ENCODE measurements at places on chromosomes 11 and 22.

GRCh38 chr22:32204040-32204855 is 625 bp downstream of the RFPL2 start:
- peak; percentile 46 for ATAC-seq

DNA sequence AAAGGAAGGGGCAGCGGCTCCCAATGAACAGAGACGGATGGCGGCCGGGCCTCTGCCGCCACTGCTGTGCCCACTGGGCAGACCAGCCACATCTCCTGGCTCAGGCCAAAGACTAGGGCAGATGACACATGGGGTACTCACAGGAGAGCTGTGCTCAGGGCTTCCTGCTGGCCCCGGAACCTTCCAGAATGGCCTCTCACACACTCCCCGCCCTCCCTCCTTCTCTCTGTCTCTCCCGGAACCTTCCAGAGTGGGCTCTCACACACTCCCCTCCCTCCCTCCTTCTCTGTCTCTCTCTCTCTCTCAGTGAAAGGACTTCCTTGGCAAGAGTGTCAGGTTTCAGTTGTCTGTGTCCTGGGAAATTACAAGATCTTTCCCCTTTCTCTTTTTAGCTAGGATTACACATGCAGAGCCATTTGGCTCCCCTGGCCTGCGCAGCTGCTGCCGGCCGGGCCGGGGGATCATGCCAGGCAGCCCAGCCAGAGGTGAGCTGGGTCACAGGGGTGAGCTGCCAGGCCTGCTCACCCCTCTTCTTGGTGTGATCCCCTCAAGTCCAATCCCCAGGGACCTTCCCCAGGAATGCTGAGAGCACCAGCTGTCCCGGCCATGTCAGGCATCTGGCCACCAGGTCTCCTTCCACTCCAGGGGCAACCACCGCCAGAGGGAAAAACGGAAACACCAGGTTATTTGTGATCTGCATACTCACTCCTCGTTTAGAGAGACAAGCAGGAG is 45.3 kb upstream of the ADA2 start:
- no peak for ATAC-seq

- ATAC-seq, result no peak
Observed at GRCh38 chr11:18375941-18376340, 18.4 kb upstream of the LDHA start.

DNA sequence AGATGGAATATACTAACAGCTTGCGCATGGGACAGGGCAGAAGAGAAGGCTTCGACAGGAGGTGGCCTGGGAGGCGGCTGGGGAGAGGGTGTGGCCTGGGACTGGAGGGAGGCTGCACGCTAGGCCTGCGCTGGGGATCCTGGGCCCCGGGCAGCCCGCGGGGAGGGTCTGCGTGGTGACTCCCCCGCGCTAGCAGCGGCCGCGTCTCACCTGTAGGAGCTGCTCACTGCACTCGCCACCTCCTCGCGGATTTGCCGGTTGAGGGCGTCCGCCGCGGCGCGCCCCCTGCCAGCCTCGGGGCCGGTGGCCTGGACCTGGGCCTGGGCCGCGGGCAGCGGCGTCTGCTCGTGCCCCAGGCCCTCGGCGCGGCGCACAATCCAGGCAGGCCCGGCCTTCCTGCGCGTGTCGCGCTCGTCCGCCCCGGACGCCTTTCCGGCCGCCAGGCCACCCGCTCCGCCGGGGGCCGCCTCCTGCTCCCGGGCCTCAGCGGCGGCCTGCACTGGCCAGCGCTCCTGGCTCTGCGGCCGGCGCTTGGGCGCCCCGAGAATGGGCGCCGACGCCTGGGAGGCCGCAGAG is 1.5 kb downstream of the MAP6 start:
- ATAC-seq, result peak; percentile 30

GRCh38 chr22:24592058-24592850 is 619 bp downstream of the LRRC75B start:
- peak; percentile 5 for ATAC-seq

DNA sequence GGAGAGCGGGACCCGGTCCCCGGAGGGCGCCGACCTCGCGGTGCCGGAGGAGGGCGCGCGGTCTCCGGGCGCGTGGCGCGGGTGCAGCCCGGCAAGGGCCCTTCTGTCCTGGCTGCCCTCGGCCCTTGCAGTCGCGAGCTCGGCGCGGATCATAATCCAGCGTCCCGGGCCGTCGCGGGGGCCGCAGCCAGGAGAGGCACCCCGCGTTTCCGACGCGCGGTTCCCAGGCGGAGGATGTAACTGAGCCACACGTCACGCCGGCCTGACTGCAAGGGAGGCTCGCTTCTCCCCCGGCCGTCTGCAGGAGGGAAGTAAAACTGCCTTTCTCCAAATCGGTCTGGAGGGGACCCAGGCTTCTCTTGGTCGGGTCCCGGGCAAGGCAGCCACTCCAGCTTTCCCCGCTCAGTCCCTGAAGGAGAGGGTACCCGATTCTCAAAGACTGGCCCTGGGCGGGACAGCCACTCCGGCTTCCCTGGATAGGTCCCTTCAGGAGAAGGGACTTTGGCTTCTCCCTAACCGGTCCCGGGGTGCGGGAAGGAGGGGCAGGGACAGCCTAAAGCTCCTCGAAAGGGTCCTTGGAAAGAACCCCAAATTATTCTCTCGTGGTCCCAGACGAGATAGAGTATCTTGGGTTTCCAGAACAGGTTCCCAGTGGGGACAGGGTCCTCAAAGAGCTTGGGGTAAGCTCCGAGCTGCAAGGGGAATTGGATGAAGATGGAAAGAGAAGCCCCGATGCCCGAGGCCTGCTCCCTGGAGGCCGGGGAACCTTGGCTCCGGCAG is 836 bp downstream of the SPON1 start:
- peak; percentile 39 for ATAC-seq

- ATAC-seq, result no peak
Observed at GRCh38 chr22:41638748-41639147, 17.7 kb downstream of the XRCC6 start.

DNA sequence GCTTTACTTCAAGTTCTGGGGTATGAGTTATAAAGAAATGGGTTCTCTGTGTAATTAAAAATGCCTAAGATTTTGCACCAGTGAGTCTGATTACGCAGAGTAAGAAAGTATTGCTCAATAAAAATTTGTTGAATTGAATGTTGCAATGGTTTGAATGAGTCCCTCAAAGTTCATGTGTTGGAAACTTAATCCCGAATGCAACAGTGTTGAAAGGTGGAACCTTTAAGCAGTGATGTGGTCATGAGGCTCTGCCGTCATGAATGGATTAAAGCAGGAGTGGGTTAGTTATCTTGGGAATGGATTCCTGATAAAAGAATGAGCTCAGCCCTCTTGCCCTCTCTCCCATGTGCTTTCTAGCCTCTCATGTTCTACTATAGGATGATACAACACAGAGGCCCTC is 52.6 kb upstream of the SESN3 start:
- ATAC-seq, result no peak

DNA sequence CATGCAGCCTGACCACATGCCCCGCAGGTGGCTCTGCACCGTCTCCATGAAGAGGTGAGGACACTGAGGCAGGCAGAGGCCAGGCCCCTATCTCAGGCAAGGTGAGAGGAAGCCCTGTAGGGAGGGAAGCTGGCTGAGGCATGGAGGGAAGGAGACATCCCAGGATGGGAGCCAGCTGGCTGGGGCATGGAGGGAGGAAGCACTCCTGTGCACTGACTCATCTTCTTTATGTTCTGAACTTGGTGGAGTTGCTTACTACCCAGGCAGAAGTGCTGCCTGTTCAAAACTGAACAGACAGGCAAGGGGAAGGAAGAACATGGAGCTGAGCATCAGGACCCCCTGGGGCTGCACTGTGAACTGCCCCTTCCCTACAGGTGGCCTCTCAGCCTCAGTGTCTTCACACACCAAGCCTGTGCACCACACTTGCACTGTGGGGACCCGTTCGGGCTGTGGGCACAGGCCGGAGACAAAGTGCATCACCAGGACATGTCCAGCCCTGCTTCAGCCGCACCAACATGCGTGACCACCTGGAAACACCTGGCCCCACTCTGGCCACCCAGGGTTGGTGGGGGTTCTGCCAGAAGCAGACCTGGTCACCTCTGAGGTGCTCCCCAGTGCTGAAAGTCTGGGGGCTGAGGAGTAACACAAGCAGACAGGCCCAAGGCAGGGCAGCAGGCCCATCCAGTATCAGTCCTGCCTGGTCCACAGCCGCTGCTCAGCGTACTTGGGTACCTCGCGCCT is 55.5 kb downstream of the DGCR2 start:
- no peak for ATAC-seq

DNA sequence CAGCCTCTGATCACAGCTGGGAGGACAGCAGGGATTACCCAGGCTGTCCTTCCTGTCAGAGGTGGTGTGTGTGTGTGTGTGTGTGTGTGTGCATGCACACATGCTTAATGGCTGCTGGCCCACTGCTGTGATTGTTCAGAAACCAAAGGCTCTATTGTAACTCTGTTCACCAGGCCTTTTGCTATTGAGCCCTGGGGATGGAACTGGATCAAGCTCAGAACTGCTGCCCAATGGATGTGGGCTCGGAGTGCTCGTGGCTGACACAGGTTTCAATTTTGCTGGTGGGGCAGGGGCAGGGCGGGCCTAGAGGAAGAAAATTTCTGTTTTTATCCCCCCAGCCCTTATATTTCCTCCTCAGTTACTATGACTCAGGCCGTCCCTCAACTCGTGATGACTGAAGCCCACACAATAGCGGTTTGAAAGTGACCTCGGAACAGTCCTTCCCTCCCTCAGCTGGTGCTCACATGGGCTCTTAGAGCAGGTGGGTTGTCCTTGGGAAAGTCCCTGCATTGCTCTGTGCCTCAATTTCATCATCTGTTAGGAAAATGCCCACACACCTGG is 359.3 kb downstream of the TENM4 start:
- no peak for ATAC-seq

DNA sequence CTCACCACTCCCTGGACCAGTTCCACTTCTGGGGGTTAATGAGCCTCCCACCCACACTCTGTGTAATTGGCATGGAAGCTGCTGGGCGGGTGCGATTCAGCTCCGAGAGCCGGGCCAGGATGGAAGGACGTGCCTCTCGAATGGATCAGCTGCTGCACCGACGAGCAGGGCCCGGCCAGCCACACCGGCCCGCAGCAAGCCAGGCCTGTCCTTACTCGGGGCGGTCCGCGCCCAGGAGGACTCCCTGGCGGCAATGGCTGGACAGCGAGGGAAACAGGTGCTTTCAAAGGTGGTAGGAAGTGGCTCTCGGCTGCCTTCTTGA is 4.3 kb upstream of the SHISAL1 start:
- no peak for ATAC-seq

DNA sequence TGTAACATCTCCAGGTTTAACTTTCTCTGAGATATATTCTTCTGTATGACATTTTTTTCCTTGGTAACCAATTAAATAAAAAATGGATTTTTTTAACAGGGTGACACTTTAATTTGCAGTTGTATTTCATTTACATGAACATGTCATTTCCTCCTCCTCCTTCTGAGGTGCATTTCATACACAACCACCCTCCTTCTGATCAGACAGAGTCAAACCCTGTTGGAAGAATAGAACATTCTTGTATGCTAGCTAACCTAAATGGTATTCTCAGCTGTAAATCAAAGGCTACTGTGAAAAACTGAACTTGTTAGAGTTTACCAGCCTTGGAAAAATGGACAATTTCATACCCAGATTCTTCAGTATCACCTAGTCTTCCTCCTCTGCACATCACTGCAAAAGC is 52.7 kb upstream of the CHRM4 start:
- no peak for ATAC-seq

DNA sequence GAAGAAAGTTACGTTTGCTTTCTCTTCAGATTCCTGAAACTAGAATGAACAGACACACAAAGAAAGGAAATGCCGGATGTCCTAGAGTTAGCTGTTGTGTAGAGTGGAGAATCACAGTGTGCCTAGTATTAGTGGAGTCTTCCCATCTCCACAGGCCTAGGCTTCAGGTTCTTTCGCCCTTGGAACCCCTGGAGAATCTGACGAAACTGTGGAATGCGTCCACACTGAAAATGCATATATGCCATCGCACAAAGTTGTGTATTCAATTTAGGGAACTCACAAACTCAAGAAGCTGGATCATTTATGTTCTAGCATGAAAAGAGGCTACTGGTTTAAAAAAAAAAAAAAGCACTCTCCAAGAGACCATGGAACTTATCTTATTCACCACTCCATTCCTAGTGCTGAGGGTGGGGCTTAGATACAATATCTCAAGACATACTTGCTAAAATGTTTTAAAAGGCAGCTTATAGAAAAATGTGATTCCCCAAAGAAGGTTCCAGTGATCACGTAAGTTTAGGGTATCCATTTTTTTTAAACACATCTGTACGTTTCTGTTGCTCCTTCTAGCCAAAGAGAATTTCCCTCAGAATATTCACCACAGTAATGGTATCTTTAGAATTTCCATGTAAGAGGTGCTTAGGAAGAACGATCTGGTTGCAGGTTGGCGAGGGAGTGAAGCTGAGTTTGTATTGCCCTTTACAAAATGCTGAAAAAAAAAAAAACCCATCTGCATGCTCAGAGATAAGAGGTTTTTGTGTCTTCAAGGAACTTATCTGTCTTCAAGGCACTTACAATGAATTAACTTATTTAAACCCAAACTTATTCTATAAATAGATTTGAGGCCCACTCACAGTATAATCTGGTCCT is 20.0 kb downstream of the MAML2 start:
- ATAC-seq, result no peak

DNA sequence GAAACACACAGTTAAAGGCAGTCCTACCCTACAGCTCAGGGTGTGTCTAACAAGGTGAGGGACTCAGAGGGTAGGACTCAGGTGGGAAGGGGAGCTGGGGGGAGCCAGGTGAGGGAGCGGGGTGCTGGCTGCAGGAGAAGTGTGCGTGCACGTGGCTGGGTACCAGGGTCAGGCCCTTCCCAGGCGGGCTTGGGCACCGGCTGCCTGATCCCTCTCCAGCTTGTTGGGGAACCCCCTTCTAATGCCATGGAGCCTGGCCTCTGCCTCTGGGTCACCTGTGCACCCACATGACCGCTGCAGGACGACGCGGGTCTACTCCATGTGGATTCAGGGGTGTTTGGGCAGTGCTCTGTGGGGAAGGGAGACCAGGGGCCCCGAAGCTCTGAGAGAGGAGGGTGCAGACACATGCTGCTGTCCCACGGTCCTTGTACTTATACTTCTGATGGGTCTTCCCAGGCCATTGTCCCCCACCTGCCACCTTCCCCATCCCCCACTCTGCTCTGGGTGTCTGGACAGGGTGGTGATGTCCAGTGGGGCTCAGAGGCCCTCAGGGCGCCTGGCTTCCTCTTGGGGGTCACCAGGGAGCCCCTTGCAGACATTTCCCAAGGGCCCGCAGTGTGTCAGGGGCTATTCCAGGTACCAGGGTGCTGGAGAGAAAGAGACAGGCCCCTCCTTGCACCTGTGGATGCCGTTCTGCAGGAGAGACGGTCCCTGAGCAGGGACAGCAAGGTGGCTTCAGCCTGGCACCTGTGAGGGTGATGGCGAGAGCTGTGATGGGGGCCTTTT is 10.4 kb upstream of the MRGPRD start:
- ATAC-seq, result no peak

GRCh38 chr11:12675951-12676711 is 1.9 kb downstream of the TEAD1 start:
- no peak for ATAC-seq

- no peak for ATAC-seq
Observed at GRCh38 chr11:69515271-69516245, 34.1 kb downstream of the LINC01488 start.

GRCh38 chr11:103550811-103551210 is 441.6 kb downstream of the DYNC2H1 start:
- no peak for ATAC-seq

GRCh38 chr11:71338801-71339395 is 86.5 kb upstream of the SHANK2 start:
- ATAC-seq, result no peak

- ATAC-seq, result no peak
Observed at GRCh38 chr11:117627259-117627658, 169.8 kb downstream of the DSCAML1 start.

All from activated T-helper 17 cell treated with anti-CD3 and anti-CD28 coated beads, Interleukin-2, amount 50 U/mL, for 72 hours (primary cell).